ENCODE measurements at places on chromosomes 4 and X.
A peak's percentile ranks its signal among the peaks of the same experiment; 100 is the strongest.

GRCh38 chrX:147894366-147894963 is 17.3 kb upstream of the FMR1 start:
- no peaks in the 10 kb centered on the region for H3K27me3 ChIP-seq
- no peak for DNase-seq
- H3K4me3 ChIP-seq = no peak overlapping the region
- no peaks in the 10 kb centered on the region for H3K4me1 ChIP-seq

DNA sequence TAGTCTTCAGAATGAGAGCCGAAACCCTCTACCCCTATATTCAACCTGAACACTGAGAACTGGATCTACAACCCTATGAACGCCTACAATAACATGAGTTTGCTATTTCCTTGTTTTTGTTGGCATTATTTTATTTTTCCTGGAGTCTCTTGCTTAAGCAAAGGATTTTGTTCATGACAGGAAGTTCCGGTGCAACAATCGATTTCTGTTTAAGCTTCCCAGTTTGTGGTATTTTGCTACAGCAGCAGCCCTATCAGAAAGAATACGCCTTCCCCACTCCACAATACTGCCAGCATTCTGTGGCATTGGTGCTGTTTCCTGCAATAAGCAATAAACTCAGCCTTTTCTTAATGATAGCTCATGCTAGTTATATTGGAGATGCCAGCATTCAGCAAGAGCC is 60.9 kb downstream of the NPY5R start:
- peaks cover 7% of the 10 kb centered on the region for H3K4me1 ChIP-seq
- no peak for DNase-seq
- no peaks in the 10 kb centered on the region for H3K27me3 ChIP-seq
- H3K36me3 ChIP-seq = no peaks in the 10 kb centered on the region
- H3K4me3 ChIP-seq = no peak overlapping the region

GRCh38 chr4:169345316-169345721 is 74.6 kb upstream of the SH3RF1 start:
- H3K27ac ChIP-seq = no peak overlapping the region
- no peak for DNase-seq
- H3K4me3 ChIP-seq = no peak overlapping the region
- H3K4me1 ChIP-seq = no peaks in the 10 kb centered on the region

- no peak for DNase-seq
- no peaks in the 10 kb centered on the region for H3K4me1 ChIP-seq
- no peaks in the 10 kb centered on the region for H3K36me3 ChIP-seq
- H3K27me3 ChIP-seq = peaks cover 1% of the 10 kb centered on the region
- no peak overlapping the region for H3K27ac ChIP-seq
Observed at GRCh38 chr4:95415346-95415771, 133.4 kb downstream of the UNC5C start.

DNA sequence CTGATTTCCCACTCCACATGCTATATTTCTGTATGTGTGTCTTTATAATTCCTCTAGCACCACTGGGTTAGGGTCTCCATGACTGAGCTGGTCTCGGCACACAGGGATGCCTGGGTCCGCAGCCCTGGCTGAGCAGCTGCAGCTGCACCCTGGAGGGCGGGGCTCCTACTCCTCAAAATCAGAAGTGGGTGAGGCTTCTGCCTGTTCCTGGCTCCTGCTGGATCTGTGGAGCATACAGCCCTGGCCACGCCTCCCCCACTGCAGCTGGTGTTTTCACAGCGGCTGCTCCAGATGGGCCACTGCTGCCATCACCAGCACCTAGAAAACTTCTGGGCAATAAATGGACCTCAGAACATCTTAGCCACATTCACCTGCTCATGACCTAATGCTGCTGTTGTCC is 30.9 kb downstream of the SPCS3 start:
- H3K36me3 ChIP-seq = peaks cover 47% of the 10 kb centered on the region
- H3K4me1 ChIP-seq = no peaks in the 10 kb centered on the region
- H3K27ac ChIP-seq = no peak overlapping the region
- no peak for DNase-seq

- H3K4me3 ChIP-seq = no peak overlapping the region
- no peaks in the 10 kb centered on the region for H3K36me3 ChIP-seq
- H3K27ac ChIP-seq = no peak overlapping the region
- no peak for DNase-seq
Observed at GRCh38 chr4:141417387-141417786, 196.7 kb downstream of the ZNF330 start.

- no peak overlapping the region for H3K27ac ChIP-seq
- H3K4me3 ChIP-seq = no peak overlapping the region
- no peaks in the 10 kb centered on the region for H3K4me1 ChIP-seq
- H3K36me3 ChIP-seq = no peaks in the 10 kb centered on the region
- DNase-seq = no peak
Observed at GRCh38 chr4:29079260-29079659, 1640.9 kb upstream of the PCDH7 start.

- DNase-seq = no peak
- no peak overlapping the region for H3K27ac ChIP-seq
- no peaks in the 10 kb centered on the region for H3K27me3 ChIP-seq
- H3K36me3 ChIP-seq = no peaks in the 10 kb centered on the region
- no peak overlapping the region for H3K4me3 ChIP-seq
Observed at GRCh38 chr4:74770226-74770910, 24.0 kb downstream of the BTC start.

DNA sequence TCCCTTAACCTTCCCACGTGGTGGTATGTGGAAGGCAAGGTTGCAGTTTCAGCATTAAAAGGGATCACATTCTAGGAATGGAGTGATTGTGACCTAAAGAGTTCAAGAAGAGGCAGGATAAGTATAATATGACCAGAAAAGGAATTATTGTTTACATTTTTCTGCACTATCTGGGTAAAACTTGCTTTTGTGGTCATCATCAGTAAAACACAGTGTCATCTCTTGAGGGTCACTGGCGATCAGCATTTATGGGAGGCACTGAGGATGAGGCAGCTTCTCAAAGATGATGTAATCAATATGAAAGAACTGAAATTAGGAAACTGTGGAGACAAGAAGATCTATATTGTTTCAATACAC is 88.7 kb downstream of the CFAP299 start:
- H3K4me3 ChIP-seq = no peak overlapping the region
- DNase-seq = no peak
- no peaks in the 10 kb centered on the region for H3K27me3 ChIP-seq
- no peak overlapping the region for H3K27ac ChIP-seq
- no peaks in the 10 kb centered on the region for H3K36me3 ChIP-seq

GRCh38 chr4:64340218-64341110 is 68.8 kb downstream of the TECRL start:
- DNase-seq = no peak
- H3K27me3 ChIP-seq = peaks cover 3% of the 10 kb centered on the region
- no peaks in the 10 kb centered on the region for H3K36me3 ChIP-seq
- no peak overlapping the region for H3K27ac ChIP-seq
- no peaks in the 10 kb centered on the region for H3K4me1 ChIP-seq
- no peak overlapping the region for H3K4me3 ChIP-seq

DNA sequence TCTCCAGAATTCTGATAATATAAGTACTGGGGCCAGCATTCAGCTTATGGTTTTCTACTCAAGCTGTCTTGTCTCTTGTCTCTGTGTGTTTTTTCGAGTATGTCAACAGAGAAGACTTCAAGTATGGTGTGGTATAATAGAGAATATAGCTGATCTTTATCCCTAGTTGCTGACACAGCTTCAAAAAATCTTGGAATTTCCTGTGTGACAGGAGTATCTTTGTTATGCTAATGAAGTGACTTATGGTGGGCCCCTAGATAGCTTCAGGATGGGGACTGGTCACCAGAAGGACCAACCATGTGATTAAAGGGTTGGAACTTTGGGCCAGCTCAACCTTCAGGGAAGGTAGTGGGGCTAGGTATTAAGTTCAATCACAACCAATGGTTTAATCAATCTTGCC is 2.9 kb downstream of the GPRASP3 start:
- H3K27me3 ChIP-seq = peaks cover 3% of the 10 kb centered on the region
- no peaks in the 10 kb centered on the region for H3K36me3 ChIP-seq
- no peak overlapping the region for H3K27ac ChIP-seq
- no peak for DNase-seq

DNA sequence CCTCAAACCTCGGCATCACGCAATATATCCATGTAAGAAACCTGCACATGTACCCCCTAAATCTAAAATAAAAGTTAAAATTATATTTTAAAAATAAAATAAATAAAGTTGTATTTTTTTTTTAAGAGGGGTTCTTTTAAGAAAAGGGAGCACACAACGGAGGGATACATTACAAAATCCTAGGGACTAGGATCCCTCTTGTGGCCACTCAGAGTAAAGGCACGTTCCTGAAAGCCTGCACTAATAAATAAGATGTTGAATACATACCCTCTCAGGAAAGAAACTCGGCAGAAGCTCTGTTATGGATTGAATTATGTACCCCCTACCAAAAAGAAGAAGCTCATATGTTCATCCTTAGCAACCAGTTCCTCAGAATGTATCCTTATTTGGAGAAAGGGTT is 50.9 kb upstream of the PRDX4 start:
- no peaks in the 10 kb centered on the region for H3K36me3 ChIP-seq
- peaks cover 8% of the 10 kb centered on the region for H3K4me1 ChIP-seq
- H3K27me3 ChIP-seq = peaks cover under 1% of the 10 kb centered on the region
- no peak overlapping the region for H3K27ac ChIP-seq
- no peak overlapping the region for H3K4me3 ChIP-seq
- DNase-seq = no peak

DNA sequence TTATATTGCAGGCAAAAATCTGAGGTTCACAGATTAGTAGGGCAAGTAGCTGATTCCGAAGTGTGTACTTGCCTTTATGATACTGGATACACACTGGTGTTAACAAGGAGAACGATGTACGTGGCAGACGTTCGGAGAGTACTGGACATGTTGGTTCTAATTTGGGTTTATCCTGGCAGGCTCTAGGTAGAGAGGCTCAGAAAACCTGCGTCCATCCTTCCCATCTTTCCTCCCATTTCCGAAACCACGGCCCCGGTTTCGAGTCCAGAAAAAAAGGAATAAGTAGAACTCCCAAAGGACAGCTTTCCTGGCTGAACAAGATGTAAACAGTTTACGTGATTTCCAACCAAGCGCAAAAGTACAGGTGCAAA is 351 bp upstream of the SLC30A9 start:
- H3K4me3 ChIP-seq = peak overlapping the region; percentile 99
- no peaks in the 10 kb centered on the region for H3K27me3 ChIP-seq
- peaks cover 17% of the 10 kb centered on the region for H3K4me1 ChIP-seq
- no peaks in the 10 kb centered on the region for H3K36me3 ChIP-seq
- H3K27ac ChIP-seq = peak overlapping the region; percentile 92

- H3K4me3 ChIP-seq = no peak overlapping the region
- no peak for DNase-seq
- peaks cover 8% of the 10 kb centered on the region for H3K27me3 ChIP-seq
- H3K36me3 ChIP-seq = no peaks in the 10 kb centered on the region
- no peaks in the 10 kb centered on the region for H3K4me1 ChIP-seq
- peak overlapping the region; percentile 48 for H3K27ac ChIP-seq
Observed at GRCh38 chr4:2071252-2071911, 12.3 kb downstream of the NAT8L start.

GRCh38 chr4:123832173-123833026 is 435.8 kb downstream of the SPRY1 start:
- DNase-seq = no peak
- no peak overlapping the region for H3K4me3 ChIP-seq

DNA sequence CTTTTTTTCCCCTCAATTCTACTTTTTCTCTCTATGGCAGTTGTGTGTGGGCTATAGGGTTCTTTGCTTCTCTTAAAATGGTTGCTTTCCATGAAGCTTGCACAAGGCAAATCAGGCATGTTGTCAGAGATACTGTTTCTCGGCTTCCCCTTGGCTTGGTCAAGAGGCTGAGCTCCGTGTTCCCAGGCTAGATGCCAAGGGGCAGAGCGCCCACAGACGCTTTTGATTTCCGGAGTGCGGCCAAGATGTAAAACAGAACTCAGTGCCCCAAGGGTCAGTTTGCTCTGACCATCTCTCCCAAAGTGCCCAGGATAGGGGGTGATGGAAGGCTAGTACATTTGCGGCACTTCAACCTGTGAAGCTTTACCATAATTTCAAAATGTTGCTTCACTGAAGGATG is 64.2 kb upstream of the DIPK2B start:
- DNase-seq = no peak
- H3K36me3 ChIP-seq = no peaks in the 10 kb centered on the region
- peaks cover 4% of the 10 kb centered on the region for H3K27me3 ChIP-seq
- H3K4me1 ChIP-seq = no peaks in the 10 kb centered on the region

- no peak overlapping the region for H3K27ac ChIP-seq
- peaks cover 1% of the 10 kb centered on the region for H3K27me3 ChIP-seq
- H3K36me3 ChIP-seq = no peaks in the 10 kb centered on the region
- no peak overlapping the region for H3K4me3 ChIP-seq
Observed at GRCh38 chr4:166121897-166122296, 248.9 kb downstream of the TLL1 start.

GRCh38 chrX:31139961-31140360 is 68.1 kb upstream of the FTHL17 start:
- peaks cover 3% of the 10 kb centered on the region for H3K4me1 ChIP-seq
- H3K4me3 ChIP-seq = no peak overlapping the region
- H3K27me3 ChIP-seq = peaks cover 2% of the 10 kb centered on the region
- no peak overlapping the region for H3K27ac ChIP-seq
- DNase-seq = no peak
- H3K36me3 ChIP-seq = no peaks in the 10 kb centered on the region

GRCh38 chr4:36511785-36512184 is 230.4 kb downstream of the DTHD1 start:
- DNase-seq = no peak
- H3K27me3 ChIP-seq = no peaks in the 10 kb centered on the region
- H3K4me1 ChIP-seq = no peaks in the 10 kb centered on the region
- no peak overlapping the region for H3K4me3 ChIP-seq
- H3K27ac ChIP-seq = no peak overlapping the region

DNA sequence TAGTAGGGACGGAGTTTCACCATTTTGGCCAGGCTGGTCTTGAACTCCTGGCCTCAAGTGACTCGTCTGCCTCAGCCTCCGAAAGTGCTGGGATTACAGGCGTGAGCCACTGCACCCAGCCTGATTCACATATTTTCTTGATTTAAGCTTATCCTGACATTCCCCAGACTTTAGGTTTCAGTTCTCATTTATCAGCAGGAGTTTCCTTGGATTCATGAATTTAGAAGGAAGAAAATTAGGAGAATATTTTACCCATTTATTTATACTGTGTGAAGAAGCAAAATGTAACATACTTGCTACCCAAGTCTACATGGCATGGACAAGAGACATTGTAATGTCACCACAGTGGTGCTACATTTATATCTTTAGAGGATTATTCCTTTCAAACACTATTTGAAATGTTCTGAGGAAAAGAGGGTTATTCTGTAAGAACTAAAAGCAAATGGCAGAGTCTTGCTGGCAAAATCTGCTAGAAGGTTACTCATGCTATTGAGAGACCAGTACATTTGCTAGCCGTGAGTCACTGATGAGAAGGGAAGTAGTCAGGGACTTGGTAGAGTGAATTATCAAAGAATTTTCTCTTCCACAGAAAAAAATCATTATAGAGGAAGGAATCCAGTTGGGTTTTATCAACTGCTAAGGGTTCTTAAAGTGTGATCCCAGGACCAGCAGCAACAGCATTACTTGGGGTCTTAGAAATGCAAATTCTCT is 26.1 kb upstream of the CFAP299 start:
- no peak overlapping the region for H3K27ac ChIP-seq
- H3K4me3 ChIP-seq = no peak overlapping the region
- peaks cover 1% of the 10 kb centered on the region for H3K27me3 ChIP-seq
- DNase-seq = no peak

- H3K36me3 ChIP-seq = no peaks in the 10 kb centered on the region
- no peak overlapping the region for H3K27ac ChIP-seq
- no peak overlapping the region for H3K4me3 ChIP-seq
- DNase-seq = no peak
- H3K27me3 ChIP-seq = peaks cover 5% of the 10 kb centered on the region
- no peaks in the 10 kb centered on the region for H3K4me1 ChIP-seq
Observed at GRCh38 chrX:30217465-30217864, 2.1 kb downstream of the MAGEB2 start.

- no peaks in the 10 kb centered on the region for H3K36me3 ChIP-seq
- H3K4me1 ChIP-seq = no peaks in the 10 kb centered on the region
- DNase-seq = no peak
- H3K4me3 ChIP-seq = no peak overlapping the region
- no peaks in the 10 kb centered on the region for H3K27me3 ChIP-seq
- no peak overlapping the region for H3K27ac ChIP-seq
Observed at GRCh38 chr4:90240333-90240732, 113.1 kb downstream of the CCSER1 start.

Measured in endothelial cell (in vitro differentiated cells).